AG10803 (cell line): ENCODE measurements at places on chromosomes 5 and 9.

DNA sequence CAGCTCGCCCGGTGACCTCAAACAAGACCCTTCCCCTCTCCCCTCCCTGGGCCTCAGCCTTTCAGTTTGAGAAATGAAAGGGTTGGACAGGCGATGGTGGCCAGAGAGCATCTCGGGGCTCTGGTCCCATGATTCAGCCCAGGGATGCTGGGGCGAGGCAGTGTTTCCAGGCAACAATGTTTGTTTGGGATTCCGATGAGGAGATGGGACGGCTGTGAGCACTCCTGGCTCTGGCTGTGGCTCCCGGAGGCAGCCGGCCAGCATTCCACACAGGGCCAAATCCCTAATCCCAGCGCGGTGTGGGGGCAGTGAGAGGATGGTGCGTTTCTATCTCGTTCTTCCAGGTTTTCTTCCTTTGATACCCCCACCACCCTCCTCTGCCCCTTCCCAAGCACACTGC lies 66.0 kb downstream of the HMCN2 start:
- DNase-seq = peak; percentile 88

GRCh38 chr5:165448753-165449152 lies 1943.3 kb downstream of the MAT2B start:
- no peak for DNase-seq

- no peak for DNase-seq
Observed at GRCh38 chr5:151958111-151958510, 33.5 kb upstream of the GLRA1 start.

GRCh38 chr9:25177858-25178257 lies 500.4 kb downstream of the TUSC1 start:
- DNase-seq = no peak
